ENCODE measurements at places on chromosomes 7 and 10.

DNA sequence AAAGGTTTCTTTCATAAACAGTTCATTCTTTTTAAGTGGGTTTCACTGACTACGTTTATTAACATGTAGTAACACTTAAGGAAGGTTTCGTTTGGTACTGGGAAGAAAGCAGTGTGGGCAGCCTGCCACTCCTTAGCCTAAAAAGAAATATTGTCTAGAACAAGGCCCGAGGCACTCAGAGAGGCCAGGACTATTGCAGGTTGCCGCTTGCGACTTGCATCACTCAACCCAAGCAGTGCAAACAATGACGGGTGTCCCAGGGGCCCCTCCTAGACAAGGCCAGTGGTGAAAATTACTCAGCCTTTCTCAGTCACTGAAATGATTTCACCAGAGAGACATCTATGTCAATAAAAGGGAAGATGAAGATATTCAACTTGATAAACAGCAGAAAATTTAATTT, 243.9 kb downstream of the SNX13 start:
- no peak for DNase-seq

DNA sequence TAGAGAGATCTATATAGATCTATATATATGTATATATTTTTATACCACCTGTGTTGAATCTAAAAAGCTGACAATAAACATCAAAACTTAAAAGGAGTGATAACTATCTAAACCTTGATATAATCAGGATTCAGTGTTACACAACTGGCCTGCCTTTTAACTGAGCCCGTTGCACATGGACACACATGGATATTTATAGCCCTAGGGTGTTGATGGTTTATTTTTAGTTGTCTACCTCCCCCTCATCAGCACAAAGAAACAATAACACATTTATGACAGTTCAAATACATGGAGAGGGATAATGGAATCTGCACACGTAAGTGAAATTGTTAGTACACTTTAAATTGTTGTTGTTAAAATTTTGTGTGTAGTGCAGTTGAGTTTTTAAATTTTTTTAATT, 336.9 kb downstream of the ZNF248 start:
- no peak for DNase-seq

DNA sequence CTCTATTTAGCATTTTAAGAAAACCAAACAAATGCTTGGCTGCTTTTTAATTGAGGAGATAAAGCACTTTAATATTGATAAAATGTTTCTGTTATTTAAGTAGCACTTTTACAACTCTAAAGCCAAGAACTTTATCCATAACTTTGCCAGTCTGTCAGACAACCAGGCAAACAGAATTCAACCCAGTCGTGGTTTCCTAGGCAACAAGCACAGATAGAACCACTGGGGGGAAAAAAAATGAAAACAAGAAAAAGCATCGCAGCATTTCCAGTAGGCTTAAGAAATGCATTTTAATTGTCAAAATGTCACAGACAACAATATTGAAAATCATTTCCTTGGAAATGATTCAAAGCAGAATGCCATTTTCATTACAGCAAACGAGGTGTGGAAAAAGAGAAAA, 323.4 kb downstream of the PARD3 start:
- DNase-seq: no peak

- no peak for DNase-seq
Observed at GRCh38 chr7:123275036-123275753, 75.4 kb upstream of the SLC13A1 start.

DNA sequence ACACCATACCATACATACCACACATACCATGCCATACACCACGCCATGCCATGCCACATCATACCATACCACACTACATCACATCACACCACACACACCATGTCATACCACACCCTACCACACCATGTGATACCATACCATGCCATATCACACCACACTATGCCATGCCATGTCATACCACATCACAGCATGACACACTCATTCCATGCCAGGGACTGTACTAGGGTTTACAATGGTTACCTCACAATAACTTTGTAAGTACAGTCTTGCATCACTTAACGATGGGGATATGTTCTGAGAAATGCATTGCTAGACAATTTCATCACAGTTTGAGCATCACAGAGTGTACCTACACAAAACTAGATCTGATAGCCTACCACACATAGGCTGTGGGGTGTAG, 14.5 kb downstream of the PYROXD2 start:
- DNase-seq: no peak

DNA sequence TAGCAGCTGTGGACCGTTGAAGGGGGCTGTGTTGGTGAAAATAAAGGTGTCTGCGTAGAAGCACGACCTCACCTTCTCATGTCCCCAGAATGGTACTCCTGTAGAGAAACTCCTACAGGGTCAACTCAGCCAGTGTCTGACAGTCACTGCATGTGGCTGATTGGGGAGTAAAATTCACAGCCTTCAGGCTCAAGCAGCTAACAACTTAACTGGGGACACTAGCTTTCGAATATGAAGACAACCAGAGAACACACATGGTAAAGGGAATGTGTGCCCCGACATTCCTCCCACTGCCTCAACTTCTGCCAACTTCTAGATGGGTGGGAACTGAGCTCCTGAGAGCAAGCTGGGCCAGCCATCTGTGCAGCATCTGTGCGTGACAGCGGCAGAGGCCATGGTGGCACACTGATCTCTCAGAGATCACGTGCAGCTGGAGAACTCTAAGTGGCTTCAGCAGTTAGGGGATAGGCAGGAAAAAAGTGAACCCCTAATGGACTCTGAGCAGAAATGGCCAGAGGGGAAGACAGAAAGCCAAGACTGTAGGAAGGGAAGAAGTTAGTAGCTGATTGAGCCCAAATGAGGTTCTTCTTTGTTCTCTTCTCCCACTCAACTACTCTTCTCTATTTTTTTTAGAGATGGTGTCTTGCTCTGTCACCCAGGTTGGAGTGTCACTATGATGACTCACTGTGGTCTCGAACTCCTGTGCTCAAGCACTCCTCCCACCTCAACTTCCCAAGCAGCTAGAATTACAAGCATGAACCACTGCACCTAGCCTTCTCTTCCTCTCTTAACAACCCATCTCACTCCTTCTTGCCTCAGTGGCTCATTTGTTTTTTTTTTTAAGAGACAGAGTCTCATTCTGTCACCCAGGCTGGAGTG, 280.8 kb downstream of the ZEB1 start:
- no peak for DNase-seq

GRCh38 chr7:44693641-44694313, 54.9 kb upstream of the ZMIZ2 start:
- peak; percentile 29 for DNase-seq

- DNase-seq: peak; percentile 71
Observed at GRCh38 chr7:46369933-46370654, 449.0 kb upstream of the IGFBP3 start.

Data from AG04450 (cell line).